ENCODE measurements at places on chromosomes 4 and X.

GRCh38 chr4:70994387-70995099 is 1.1 kb downstream of the DCK start:
- DNase-seq = no peak

- DNase-seq = no peak
These were observed 111.5 kb downstream of the LARP7 start for GRCh38 chr4:112748352-112748878.

DNA sequence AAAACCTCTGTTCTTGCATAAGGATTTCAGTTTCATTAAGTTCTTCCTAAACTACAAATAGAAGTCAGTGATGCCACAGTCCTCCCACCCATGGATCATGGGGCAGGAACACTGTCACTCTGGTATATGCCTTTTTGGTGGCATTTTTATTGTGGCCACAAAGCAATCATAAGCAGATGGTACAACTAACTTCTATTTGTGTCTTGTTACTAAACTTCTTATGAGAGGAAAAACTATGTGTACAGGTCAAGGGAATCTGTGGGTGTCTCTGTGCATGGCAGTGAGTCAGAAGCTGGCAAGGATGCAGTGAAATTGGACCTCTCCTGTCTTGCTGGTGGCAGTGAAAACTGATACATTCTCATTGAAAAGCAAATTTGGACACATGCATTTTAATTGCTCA is 245.0 kb upstream of the GPC4 start:
- DNase-seq = no peak

DNA sequence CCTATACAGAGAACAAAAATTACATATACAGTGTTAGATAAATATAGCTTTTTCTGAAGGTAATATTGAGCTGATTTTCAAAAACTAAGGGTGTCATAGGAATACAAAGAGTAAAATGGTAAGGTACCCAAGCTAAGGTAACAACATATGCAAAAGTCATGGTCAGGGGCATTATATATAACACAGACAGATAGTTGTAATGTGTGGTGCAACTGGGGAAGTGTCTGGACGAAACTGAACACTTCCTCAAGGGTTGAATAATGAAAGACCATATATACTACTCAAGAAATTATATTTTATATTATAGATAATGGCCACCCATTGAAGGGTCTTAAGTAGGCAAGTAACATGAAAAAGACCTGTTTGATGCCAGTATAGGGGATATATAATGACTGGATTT is 262.1 kb upstream of the CXXC4 start:
- no peak for DNase-seq

DNA sequence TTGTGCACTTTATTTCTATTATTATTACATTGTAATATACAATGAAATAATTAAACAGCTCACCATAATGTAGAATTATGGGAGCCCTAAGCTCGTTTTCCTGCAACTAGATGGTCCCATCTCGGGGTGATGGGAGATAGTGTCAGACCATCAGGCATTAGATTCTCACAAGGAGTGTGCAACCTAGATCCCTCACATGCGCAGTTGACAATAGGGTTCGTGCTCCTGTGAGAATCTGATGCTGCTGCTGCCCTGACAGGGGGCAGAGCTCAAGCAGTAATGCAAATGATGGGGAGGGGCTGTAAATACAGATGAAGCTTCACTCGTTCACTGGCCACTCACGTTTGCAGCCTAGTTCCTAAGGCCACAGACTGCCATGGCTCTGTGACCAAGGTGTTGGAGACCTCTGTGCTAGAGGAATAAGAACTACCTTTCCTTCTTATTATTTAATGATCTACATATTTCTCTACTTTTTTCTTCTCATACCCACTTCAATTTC is 492.9 kb upstream of the INTU start:
- no peak for DNase-seq

- DNase-seq = no peak
These were observed 47.9 kb upstream of the QRFPR start for GRCh38 chr4:121428721-121429120.

DNA sequence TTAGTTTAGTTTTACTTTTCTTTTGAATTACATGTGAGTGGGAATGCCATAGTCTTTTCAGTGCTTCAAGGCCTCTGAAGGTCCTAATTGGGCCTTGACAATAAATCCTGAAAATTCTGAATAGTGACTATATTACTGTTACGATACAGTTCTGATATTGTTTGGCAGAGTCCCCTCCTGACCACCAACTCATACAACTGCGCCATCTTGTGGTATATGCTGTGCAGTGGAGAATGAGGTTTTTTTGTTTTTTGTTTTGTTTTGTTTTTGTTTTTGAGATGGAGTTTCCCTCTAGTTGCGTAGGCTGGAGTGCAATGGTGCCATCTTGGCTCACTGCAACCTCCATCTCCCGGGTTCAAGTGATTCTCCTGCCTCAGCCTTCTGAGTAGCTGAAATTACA is 56.6 kb upstream of the CHRDL1 start:
- DNase-seq = no peak

DNA sequence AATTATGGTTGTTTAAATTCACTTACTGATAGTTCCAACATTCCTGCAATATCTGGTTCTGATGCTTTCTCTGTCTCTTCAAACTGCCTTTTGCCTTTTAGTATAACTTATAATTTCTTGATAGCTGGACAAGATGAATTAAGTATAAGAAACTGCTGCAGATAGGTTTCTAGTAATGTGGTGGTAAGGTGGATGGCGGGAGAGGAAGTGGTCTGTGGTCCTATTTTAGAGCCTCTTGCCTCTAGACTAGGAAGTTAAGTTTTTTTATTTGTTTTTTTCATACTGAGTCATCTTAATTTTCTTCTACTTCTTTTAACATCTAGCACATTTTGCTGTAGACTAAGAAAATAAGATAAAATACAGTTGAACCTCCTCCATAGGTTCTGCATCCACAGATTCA is 310.0 kb downstream of the SLITRK2 start:
- no peak for DNase-seq

- DNase-seq = no peak
These were observed 358.9 kb downstream of the FBXO8 start for GRCh38 chr4:173924561-173924960.
